ENCODE measurements at places on chromosomes 1 and 21.
A peak's percentile ranks its signal among the peaks of the same experiment; 100 is the strongest.

- no peak for DNase-seq
Observed at GRCh38 chr1:205805082-205805711, 7.8 kb downstream of the SLC41A1 start.

GRCh38 chr1:112006416-112007025 is 17.1 kb upstream of the KCND3 start:
- no peak for DNase-seq

GRCh38 chr1:157312082-157312812 is 174.1 kb upstream of the ETV3 start:
- DNase-seq = no peak

DNA sequence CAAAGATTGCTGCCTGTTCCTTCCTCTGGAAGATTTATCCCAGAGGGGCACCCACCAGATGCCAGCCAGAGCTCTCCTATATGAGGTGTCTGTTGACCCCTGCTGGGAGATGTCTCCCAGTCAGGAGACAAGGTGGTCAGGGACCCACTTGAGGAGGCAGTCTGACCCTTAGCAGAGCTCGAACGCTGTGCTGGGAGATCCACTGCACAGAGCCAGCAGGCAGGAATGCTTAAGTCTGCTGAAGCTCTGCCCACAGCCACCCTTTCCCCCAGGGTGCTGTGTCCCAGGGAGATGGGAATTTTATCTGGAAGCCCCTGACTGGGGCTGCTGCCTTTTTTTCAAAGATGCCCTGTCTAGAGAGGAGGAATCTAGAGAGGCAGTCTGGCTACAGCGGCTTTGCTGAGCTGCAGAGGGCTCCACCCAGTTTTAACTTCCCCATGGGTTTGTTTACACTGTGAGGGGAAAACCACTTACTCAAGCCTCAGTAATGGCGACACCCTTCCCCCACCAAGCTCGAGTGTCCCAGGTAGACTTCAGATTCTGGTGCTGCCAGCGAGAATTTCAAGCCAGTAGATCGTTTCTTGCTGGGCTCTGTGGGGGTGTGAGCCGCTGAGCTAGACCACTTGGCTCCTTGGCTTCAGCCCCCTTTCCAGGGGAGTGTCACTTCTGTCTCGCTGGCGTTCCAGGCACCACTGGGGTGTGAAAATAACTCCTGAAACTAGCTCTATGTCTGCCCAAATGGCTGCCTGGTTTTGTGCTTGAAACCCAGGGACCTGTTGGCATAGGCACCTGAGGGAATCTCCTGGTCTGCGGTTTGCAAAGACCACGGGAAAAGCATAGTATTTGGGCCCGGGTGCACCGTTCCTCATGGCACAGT is 51.1 kb upstream of the PDC start:
- DNase-seq = no peak

GRCh38 chr1:39657923-39658485 is 13.9 kb downstream of the NT5C1A start:
- peak; percentile 100 for DNase-seq

- DNase-seq = no peak
Observed at GRCh38 chr1:204134103-204134502, 17.7 kb downstream of the ETNK2 start.

- DNase-seq = peak; percentile 96
Observed at GRCh38 chr1:93328809-93329760, 16.6 kb upstream of the DR1 start.

GRCh38 chr1:58395355-58395754 is 151.2 kb downstream of the OMA1 start:
- DNase-seq = no peak

DNA sequence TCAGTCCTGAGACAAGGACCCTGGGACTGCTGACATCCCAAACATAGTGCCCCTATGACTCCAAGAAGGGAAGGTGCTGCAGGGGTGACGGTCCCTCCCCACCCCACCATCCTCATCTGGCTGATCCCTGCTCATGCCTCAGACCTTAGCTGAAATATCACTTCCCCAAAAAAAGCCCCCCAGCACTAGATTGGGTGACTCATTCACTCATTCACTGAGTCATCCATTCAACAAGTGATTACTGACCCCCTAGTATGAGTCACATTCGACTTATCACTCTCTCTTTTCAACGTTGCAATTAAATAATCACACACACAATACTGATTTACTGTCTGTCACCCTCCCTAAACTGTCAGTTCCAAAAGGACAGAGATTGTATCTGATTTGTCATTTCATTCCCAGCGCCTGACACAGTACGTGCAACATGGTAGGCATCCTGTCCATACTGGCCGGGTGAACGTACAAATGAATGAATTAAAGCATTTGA is 48.6 kb downstream of the HIVEP3 start:
- no peak for DNase-seq

GRCh38 chr1:59266180-59266926 is 30.5 kb upstream of the FGGY start:
- DNase-seq = no peak

Measured in NCI-H1694 treated with DMSO at 0.1 percent for 48 hours (cell line).